ENCODE measurements at places on chromosomes 3 and 15.

GRCh38 chr3:62955126-62955525, 79.9 kb upstream of the CADPS start:
- DNase-seq = no peak

DNA sequence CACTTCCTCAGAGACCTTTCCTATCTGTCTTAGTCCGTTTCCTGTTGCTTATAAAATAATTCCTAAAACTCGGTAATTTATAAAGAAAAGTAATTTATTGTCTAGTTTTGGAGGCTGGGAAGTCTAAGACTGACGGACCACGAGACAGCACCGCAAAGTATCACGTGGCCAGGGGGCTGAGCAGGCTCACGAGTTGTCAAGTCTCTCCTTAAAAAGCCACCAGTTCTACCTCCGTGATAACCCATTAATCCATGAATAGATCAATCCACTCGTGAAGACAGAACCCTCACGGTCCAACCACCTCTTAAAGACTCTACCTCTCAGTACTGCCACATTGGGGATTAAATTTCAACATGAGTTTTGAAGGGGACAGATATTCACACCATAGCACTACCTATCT, 821 bp downstream of the LINS1 start:
- DNase-seq = peak; percentile 66

DNA sequence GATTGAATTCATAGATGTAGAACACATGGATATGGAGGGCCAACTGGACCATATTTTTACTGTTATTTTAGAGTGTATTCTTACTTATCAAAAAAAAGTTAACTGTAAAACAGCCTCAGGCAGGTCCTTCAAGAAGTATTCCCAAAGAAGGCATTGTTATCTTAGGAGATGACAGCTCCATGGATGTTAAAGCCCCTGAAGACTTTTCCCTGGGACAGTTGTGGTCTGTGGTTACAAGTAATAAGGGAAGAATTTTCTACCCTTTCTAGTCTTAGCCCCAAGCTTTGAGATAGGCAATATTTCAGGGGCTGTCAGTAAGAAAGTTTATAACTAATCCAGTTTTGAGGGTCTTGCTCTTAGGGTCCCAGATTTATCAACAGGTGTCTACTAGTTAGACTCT, 62.5 kb downstream of the LRRC49 start:
- DNase-seq = no peak

- DNase-seq = no peak
Observed at GRCh38 chr3:15929944-15930571, 132.3 kb upstream of the ANKRD28 start.

GRCh38 chr15:43268111-43269105, 1.7 kb upstream of the TGM5 start:
- DNase-seq = peak; percentile 41

DNA sequence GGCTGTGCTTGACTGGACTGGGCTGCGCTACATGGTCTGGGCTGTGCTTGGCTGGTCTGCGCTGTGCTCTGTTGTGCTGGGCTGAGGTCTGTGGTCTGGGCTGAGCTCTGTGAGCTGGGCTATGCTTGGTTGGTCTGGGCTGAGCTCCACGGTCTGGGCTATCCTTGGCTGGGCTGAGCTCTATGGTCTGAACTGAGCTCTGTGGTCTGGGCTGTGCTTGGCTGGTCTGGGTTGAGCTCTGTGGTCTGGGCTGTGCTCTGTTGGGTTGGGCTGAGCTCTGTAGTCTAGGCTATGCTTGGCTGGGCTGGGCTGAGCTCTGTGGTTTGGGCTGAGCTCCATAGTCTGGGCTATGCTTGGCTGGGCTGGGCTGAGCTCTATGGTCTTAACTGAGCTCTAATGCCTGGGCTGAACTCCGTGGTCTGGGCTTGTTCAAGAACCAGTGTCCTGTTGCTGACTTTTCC, 92.0 kb downstream of the PLXNA1 start:
- DNase-seq = no peak

GRCh38 chr3:173732237-173732636, 334.7 kb downstream of the NLGN1 start:
- DNase-seq = no peak

- no peak for DNase-seq
Observed at GRCh38 chr3:180782195-180782984, 103.1 kb upstream of the CCDC39 start.

GRCh38 chr3:148789906-148790305, 37.7 kb upstream of the CPB1 start:
- no peak for DNase-seq

DNA sequence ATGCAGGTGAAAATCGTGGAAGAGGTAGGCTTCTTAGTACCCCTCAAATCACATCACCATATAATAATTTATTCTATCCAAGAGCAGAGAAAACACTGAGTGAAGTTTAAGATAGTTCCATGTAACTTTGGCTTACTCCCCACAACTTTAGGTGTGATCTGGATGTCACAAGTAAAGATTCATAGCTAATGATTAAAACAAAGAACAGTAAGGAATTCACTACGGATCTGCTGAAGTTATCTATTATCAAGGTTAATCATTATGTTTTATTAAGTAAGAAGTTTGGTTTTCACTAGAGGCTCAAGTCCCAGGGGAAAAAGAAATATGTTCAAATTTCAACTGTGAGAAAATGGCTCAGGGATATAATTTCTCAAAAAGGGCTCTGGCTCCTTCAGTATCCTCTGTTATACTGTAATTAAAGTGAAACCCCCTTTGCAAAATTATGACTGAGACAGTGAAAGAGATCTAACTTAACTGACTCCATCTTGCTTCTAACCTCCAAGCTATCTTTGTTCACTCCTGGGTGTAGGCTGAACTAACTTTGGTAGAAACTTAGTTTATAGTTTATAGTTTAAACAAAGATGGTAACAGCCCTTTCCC, 17.1 kb downstream of the CD80 start:
- DNase-seq = no peak

DNA sequence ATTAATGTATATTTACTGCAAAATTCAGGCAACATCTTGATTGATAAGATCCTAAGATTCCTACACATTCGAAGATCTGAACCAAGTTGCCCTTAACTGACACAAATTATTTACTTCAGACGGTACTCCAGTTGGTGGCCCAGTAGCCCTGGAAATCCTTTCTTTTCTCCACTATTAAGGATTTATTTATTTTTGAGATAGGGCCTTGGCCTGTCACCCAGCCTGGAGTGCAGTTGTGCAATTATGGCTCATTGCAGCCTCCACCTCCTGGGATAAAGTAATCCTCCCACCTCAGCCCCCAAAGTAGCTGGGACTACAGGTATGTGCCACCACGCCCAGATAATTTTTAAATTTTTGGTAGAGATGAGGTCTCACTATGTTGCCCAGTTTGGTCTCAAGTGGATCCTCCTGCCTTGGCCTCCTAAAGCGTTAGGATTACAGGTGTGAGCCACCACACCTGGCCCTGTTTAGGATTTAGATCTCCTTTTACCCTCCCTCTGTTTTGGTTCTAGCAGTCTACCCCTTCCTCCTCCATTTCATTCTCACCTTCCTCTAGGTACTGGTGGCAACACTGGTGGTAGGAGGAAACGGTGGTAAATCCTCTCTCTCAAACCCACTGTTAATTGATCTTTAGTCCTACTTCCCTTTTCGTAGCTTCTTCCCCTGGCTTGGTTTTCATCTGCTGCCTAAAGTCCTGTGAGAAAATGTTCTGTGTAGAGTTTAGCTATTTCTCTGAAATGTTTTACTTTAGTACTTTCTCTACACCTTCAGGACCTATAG, 12.7 kb upstream of the ZNF609 start:
- no peak for DNase-seq

GRCh38 chr15:80936288-80937078, 53.1 kb downstream of the MESD start:
- DNase-seq = no peak

DNA sequence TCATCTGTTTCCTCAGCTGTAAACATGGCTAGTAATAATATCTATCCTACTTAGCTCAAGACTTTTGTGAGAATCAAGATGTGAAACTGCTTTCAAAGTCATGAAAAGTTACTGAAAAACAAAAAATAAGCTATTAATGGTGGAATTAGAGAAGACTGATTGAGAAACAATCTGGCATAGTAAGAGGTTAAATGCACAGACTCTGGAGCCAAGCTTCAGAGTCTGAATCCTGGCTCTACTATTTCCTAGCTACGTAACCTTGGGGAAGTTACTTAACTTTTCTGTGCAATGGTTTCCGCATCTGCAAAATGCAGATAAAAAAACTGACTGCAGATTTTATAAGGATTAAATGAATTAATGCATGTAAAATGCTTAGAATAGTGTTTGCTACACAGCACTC, 28.8 kb downstream of the LRRFIP2 start:
- DNase-seq = no peak

- no peak for DNase-seq
Observed at GRCh38 chr3:74532446-74532845, 82.0 kb downstream of the CNTN3 start.

- DNase-seq = no peak
Observed at GRCh38 chr3:31219131-31219843, 313.4 kb upstream of the STT3B start.

DNA sequence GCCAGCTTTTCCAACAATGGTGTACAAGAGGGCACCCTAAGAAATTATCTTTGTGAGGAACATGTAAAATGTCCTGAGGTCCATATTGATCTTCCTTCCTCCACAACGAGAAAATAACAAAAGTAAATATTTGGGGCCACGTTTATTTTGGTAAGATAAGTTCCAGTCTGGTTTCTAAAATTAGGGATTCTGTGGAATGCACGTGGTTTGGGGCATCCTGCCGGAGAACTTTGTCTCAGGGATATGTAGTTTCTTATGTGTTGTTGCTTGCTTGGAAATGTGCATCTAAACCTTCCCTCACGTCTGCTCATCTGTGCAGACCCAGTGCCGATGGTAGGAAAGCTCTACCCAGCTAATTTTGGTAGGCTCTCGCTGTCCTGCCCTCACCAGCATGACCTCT, 62.8 kb downstream of the CTDSPL start:
- no peak for DNase-seq

Measured in activated CD4-positive, alpha-beta T cell treated with anti-CD3 and anti-CD28 coated beads for 48 hours (primary cell).